IMR-90 (cell line): ENCODE measurements at places on chromosomes 13 and 19. TPM values are rescaled to one million over a fixed set of nuclear protein-coding genes. Genes with fewer than 3 reads are reported as not detected.

Gene CGB8
- total RNA-seq = not detected in 2 replicates

Gene ZNF556
- not detected in 2 replicates for total RNA-seq

Gene RASA3
- total RNA-seq = 21.0 and 22.8 TPM in 2 replicates

Gene MEIOSIN
- total RNA-seq = not detected in 2 replicates

Gene PRODH2
- total RNA-seq = not detected in 2 replicates

- no peak for DNase-seq
Measured at GRCh38 chr19:10133596-10133995, 13.9 kb upstream of the EIF3G start.

DNA sequence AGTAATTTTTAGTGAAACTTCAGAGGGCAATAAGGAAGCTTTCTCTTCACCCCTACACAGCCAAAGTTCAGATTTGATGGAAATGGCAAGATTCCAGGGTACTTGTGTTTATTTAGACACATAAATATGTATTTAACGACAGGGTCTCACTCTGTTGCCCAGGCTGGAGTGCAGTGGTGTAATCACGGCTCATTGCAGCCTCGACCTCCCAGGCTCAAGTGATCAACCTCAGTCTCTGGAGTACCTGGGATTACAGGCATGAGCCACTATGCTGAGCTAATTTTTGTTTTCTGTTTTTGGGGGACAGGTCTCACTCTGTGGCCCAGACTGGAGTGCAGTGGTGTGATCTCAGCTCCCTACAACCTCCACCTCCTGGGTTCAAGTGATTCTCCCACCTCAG, 2.0 kb upstream of the SYCE2 start:
- DNase-seq = no peak

DNA sequence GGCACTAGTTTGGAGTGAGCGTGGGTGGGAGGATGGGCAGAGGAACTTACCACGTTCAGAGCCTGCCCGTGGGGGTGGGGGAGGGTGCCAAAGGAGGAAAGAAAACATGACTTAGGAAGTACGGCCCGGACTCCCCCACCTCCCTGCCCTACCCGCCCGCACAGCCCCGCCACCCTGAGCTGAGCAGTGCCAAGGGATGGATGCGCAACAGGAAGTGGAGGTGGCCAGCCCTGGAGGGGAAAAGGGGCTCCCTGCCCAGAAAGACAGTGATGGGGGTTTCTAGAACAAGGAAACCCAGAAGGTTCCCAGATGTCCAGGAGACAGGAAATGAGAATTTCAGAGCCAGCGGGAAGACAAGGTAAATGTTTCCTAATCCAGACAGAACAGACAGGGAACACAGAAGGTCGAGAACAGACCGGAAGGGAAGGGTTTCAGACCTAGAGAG, 6.3 kb downstream of the TEAD2 start:
- no peak for DNase-seq

GRCh38 chr13:97562962-97563361, 129.0 kb downstream of the RAP2A start:
- no peak for DNase-seq

GRCh38 chr13:29006359-29006850, 186.3 kb downstream of the MTUS2 start:
- no peak for DNase-seq

- peak; percentile 68 for DNase-seq
Measured at GRCh38 chr19:55647732-55648584, at the start of gene CCDC106. Gene CCDC106, plus strand, starts transcription at chr19:55648212. Its CDS starts 835 bp downstream, at chr19:55649047.

- no peak for DNase-seq
Measured at GRCh38 chr13:98681049-98681448, 71.4 kb downstream of the SLC15A1 start.

DNA sequence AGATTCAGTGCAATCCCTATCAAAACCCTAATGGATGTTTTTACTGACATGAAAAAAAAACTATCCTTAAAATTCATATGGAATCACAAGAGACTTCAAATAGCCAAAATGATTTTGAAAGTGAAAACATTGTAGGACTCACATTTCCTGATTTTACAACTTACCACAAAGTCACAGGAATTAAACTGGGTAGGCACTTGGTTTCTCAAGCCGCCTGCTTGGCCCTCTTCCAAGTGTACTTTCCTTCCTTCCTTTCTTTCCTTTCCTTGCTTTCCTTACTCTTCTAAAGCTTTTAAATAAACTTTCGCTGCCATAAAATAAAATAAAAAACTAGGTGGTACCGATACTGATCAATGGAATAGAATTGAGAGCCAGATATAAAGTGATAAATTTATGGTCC, 21.0 kb upstream of the CD33 start:
- DNase-seq = no peak

DNA sequence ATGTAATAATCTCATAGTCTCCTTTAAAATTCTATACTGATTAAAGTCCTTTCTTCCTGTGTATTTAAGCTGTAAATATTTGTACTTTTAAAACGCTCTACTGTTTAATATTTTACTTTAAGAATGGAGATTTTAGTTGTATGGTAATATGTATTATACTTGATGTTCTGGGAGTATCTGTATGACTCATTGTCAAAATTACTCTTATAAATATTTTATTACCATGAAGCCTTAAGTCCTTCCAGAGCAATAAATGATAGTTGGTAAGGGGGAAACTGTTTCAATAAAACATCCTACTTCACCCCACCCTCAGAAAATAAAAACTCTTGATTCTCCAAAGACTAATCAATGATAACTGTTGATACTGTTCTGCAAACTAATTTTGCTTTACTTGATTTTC, 6.4 kb downstream of the PCDH9 start:
- peak; percentile 32 for DNase-seq

GRCh38 chr13:99075268-99076191, 97.7 kb upstream of the DOCK9 start:
- DNase-seq = no peak

- DNase-seq = no peak
Measured at GRCh38 chr19:44776402-44777096, 1.1 kb upstream of the CBLC start.

- DNase-seq = peak; percentile 24
Measured at GRCh38 chr13:23851106-23851505, 38.1 kb downstream of the MIPEP start.

- no peak for DNase-seq
Measured at GRCh38 chr13:28384789-28385188, 110.1 kb downstream of the FLT1 start.

DNA sequence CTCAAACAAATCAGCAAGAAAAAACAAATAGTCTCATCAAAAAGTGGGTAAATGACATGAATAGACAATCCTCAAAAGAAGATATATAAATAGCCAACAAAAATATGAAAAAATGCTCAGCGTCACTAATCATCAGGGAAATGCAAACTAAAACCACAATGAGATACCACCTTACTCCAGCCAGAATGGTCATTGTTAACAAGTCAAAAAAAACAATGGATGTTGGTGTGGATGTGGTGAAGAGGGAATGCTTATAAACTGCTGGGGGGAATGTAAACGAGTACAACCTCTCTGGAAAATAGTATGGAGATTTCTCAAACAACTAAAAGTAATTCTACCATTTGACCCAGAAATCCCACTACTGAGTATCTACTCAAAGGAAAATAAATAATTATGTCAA, 239.2 kb upstream of the RFC3 start:
- no peak for DNase-seq

DNA sequence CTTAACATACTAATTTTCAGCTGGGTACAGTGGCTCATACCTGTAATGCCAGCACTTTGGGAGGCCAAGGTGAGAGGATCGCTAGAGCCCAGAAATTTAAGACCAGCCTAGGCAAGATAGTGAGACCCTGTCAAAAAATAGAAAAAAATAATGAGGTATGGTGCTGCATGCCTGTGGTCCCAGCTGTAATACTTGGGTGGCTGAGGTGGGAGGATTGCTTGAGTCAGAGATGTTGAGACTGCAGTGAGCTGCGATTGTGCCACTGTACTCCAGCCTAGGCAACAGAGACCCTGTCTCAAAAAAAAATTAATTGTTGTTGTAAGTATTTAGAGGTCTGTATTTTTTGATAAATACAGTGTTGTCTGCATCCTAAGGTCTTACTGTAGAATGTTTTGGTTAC, 66.8 kb downstream of the FNDC3A start:
- peak; percentile 58 for DNase-seq

DNA sequence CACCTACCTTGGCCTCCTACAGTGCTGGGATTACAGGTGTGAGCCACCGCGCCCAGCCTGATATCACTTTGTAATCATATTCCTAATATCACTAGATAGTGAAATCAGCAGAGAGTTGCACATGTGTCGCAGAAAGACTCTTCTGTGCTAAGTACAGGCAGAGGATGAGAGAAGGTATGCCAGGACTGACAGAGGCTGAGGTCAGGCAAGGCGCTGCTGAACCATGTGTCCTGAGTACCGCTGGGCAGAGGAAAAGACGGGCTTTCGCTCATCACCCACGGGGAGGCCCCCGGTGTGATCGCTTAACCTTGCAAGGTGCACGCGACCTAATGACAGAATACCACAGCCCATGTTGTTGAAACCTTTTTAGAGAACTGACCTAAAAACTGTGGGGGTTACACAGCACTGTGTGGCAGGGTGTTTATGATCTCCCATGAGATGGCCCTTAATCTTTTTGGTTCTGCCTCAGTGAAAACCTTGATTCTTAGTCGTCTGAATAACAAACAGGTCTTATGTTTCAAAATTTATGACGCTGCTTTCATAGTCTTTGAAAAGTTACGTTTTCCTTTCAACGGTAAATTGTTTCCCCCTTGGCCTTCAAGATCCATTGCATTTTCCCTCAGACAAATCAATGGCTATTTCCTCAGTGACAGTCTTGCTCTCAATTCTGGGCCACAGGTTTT, 12.2 kb downstream of the GJA3 start:
- no peak for DNase-seq

- DNase-seq = no peak
Measured at GRCh38 chr19:56778351-56778750, 62.2 kb downstream of the PEG3 start.
